ENCODE measurements at places on chromosomes 6 and 20.

DNA sequence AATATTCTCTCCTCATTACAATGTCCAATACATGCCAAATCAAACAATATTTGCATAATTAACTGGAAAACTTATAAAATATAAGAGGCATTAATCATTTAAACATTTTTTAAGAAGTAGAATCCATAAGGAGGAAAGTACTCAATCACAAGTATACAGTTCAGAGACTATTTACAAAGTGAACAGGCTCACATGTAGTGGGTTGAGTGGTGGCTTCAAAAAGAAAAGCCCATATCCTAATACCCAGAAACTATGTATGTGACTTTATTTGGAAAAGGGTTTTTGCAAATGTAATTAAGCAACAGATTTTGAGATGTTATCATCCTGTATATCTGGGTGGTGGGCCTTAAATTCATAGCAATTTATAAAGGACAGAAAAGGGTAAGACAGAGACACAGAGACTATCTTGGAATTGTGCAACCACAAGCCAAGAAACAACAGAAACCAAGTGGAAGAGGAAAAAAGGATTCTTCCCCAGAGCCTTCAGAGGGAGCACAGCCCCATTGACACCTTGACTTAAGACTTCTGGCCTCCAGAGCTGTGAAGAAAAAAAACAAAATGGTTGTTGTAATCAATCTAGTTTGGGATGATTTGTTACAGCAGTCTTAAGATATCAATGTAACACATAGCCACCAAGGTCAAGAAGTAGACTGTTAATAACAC is 32.7 kb upstream of the CRISP1 start:
- no peak for DNase-seq

- peak; percentile 46 for DNase-seq
Observed at GRCh38 chr20:61120595-61121515, 131.2 kb upstream of the CDH4 start.

- no peak for DNase-seq
Observed at GRCh38 chr20:34634392-34634791, 42.5 kb downstream of the PIGU start.

GRCh38 chr6:114151064-114151690 is 180.2 kb upstream of the HDAC2 start:
- no peak for DNase-seq

- DNase-seq, result no peak
Observed at GRCh38 chr6:90508753-90509152, 78.1 kb downstream of the MAP3K7 start.

DNA sequence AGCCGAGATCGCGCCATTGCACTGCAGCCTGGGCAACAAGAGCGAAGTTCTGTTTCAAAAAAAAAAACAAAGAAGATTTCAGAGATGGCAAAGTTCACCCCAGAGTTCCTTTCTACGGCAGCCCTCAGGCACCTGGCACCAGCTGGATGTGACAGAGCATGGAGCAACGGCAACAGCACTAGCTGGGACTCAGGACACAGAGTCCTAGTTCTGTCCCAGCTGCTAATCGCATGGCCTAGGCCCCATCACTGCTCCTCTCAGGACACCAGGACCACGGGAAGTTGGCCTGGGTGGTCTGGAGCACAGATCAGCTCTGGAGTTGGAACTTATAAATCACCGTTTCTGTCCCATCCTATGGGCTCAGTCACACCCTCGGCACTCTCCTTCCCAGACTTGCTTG is 1.1 kb downstream of the PGC start:
- no peak for DNase-seq

DNA sequence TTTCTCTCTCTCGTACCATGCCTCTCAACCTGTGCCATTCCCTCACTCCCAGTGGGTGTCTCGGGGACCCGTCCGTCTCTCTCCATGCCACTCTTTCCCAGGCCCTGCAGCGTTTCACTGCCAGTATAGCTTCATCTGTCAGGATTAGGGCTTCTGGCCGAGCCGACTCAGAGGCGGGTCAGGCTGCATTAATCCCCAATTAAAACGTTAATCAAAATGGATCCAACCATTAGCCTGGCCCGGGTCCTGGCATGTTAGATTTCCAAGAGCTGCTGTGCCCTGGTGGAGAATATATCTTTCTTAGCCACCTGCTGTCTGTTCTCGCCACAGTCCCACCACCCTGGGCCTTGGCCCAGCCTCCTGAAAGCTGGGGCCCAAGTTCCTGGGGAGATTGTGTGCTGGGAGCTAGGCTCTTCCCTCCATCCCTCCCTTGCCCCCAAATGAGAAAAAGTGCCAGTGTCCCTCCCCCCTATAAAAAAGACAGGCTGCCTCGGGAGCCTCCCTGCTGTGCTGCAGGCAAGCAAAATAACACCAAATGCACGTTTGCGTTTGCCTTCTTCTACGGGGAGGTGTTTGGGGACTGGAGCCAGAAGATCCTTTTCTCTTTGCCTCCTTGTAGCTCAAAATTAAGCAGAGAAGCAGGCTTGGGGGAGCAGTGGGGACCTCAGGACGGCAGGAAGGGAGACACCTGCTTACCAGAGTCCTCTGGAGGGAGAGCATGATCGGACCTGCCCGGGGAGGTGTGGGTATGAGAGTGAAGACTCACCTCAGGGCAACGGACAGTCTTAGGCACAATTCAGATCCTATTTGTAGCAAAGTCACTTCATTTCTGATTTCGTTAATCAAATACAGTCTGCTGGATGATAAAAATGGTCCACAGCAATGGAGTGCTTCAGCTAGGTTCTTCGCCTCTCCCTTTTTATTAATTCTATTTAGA is 3.0 kb downstream of the KCNG1 start:
- no peak for DNase-seq

DNA sequence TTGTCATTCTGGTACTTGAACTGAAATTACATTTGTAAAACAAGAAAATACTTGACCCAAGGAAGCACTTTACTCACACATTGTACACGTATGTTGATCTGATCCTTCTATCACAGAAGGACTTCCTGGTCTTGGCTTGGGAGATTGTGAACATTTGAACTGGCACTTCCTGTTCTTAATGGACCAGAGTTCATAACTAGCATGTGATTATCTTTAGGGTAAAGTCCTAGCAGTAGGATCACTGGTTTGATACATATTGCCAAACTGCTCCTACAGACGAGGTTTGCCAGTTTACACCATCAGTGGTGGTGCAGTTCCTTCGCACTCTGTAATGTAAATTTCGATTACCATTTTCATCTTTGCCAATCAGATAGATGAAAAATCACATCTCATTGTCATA is 12.7 kb downstream of the HECA start:
- no peak for DNase-seq

GRCh38 chr20:11738852-11739251 is 178.8 kb upstream of the BTBD3 start:
- DNase-seq, result no peak

GRCh38 chr6:112243861-112244827 is 10.2 kb downstream of the LAMA4 start:
- no peak for DNase-seq

DNA sequence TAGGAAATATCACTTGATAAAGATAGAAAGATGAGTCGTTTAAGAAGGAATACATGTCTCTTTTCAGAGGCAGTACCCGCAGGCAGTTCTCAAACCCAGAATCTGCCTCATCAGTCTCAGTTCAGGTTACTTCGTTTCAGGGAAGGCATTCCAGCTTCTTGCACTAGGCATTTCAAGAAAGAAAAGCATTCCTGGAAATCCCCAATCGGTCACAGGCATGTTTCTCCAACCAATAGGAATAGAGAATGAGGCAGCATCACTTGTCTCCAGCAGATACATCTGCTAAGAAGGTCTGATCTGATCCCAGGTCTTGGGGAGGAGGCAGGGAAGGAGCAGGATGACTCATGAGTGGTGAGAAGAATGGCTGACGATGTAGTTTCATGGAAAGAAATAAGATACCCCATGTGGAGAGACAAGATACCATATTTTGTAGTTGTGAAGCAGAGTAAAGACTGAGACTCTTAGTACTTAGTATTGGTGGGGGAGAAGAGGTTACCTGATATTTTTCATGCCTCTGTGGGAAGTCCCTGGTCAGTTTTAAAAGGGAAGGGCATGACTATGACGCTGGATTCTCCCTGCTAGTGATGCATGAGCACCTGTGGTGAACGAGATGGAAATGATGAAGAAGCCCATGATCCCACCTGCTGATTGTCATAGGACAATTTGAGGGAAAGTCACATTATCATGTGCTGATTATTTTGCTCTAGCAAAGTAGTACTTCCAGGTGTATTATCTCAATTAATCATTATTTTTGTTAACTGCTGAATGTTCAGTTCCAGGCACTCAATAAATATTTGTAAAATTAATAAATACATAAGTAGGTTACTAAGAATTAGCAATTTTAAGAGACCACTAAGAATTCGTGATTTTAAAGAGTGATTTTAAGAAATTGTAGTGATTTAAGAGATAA is 20.3 kb upstream of the HLA-DRB1 start:
- peak; percentile 46 for DNase-seq

DNA sequence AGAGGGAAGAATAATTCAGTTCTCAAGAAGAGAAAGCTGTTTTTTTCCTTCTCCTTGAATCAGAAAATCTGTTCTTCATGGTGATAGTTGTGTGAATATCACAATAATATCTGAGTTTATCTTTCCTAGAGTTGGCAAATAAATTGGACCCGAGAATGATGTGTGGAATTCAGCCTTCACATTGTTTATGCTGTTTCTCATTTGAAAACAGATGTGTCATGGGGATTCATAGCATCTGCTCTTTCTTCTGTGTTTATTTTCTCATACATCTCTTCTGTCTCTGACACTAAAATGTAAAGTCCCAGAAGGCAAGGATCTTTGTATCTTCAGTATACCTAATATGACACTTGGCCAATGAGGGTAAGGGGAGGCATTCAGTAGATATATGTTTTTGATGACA is 103.6 kb upstream of the SGK1 start:
- DNase-seq, result no peak

DNA sequence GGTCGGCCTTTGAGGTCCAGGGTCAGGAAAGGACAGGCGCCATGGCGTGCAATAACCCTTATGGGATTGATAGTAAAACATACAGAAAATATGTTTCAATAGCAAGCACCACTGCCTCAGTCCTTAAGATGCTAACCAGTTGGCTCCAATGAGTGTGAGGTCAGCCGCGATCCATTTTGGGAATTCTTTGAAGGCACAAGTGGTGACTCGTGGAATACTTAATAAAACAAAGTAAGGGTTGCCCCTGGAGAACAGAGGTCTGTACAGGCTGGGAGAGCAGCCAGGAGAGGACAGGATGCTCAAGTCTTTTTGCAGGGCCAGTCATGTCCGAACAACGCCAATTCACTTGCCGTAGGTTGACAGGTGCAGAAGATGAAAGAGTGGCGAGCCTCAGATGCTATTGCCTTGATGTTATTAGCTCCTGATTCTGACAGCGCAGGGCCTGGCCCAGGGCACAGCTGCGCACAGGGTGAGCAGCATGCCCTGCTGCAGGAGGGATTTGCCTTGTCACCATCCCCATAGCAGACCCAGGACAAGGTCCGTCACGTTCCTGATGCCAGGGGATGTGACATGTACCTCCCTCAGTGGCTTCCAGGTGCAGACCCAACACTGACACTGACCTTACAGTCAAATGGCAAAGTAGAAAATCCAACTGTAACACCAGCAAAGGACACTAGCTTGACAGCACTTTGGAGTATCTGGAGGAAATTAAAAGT is 21.8 kb downstream of the SYNDIG1 start:
- DNase-seq, result no peak

- no peak for DNase-seq
Observed at GRCh38 chr6:164085091-164086075, 670.9 kb downstream of the QKI start.

GRCh38 chr6:26183581-26184366 is 96.5 kb downstream of the HFE start:
- DNase-seq, result peak; percentile 80

- no peak for DNase-seq
Observed at GRCh38 chr6:132669690-132670291, 10.8 kb upstream of the TAAR1 start.

DNA sequence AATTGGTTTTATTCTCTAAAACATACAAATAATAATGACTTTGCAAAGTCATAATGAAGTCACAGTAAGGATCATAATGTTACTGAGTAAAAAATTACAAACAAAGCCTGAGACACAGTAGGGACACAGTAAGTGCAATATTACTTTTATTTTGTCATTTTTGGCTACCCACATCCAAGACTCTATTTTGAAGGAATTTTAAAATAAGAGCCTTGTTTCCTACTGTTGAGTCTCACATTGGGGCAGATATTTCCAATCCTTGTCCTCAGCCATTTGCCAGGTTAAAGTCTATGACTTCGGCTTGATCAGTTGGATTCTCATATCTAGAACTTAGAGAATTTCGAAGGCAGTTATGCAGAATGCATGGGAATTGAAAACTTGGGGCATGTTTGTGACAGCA is 10.8 kb upstream of the RHAG start:
- DNase-seq, result no peak

- no peak for DNase-seq
Observed at GRCh38 chr20:635028-635892, 17.7 kb downstream of the SRXN1 start.

DNA sequence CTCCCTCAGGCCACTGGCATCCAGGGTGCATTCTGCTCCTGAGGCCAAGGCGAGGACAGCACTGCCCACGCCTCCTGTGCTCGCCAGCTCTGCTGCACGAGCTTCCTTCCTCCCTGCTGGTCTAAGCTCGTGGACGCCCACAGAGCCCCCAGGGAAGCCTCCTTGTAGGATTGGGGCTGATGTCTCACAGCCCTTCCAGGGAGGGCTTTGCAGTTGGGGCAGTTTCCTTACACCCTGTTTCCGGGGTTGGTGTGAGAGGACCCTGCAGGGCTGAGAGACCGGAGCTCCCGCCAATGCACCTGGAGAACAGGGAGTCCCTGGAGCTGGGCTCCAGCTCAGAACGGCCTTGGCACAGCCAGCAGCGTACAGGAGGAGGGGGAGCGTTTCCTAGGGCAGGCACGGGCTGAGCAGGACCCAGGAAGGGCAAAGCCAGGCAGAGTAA is 172.4 kb upstream of the PDE10A start:
- DNase-seq, result no peak

DNA sequence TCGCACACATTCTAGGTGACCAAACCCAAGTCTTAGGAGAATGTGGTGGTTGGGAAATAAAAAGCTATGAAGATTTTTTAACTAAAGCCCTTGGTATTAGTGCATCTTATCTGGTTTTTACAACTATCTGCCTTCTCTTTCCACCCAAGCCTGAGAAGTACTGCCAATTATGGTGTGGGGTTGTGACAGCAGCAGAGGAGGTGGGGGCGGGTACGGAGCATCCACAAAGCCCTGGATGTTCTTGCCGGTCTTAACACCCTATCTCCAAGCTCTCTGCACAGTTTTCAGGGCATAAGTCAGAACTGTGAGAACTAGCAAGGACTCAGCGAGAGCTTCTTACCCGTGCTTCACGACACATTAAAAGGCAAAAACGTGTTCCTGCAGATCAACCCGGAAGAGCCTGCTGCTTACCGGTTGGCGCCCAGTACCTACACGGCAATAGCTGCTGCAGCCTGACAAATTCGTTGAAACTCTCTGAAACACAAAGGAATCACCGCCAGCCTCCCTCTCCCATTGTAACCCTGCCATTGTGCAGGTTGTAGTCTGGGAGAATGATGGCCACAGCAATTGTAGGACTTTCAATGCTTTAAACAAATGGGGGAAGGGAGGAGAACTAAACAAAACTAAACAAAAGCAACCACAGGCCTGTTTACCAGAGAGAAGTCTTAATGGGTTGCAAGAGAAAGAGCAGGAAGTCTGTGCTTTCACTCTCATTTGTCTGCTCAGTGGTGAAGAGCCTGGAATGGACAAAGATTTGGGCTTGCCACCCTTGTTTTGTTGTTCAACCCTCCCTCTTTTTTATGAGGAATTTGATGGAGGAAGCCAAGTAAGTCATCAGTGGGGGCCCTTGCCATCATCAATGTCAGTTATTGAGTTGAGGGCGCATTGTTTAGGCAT is 461.0 kb upstream of the JARID2 start:
- DNase-seq, result peak; percentile 36

Data from activated CD4-positive, alpha-beta memory T cell treated with anti-CD3 and anti-CD28 coated beads for 36 hours (primary cell).